ENCODE measurements at places on chromosomes 16 and 17.
A peak's percentile ranks its signal among the peaks of the same experiment; 100 is the strongest.

DNA sequence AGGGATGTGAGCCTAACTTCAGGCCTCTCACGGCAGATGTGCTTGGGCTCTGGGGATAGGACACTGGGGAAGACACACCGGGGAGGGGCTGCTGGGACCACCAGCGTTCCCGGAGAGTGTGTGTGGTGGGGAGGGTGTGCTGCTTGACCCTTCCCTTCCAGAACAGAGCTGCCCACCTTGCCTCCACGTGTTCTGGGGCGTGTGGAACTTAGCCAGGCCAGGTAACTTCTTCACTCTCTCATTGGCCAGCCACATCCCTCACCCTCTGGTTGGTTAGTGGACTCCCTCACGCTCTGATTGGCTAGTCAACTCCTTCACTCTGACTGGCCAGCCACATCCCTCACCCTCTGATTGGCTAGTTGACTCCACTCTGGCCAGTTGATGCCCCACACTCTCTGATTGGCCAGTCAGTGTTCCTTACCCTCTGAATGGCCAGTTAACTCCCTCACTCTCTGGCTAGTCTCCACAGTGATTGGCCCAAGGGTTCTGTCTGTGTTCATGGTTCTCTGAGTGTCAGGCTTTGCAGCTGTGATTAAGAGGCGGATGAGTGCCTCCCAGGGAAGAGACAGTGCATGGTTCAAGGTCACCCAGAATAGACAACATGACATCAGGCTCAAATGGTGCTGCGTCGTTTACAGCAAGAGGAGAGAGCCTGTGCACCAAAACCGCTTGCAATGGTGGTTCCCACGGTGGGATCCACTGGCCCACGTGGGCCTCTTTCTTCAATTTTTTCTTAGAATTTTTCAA is 10.0 kb downstream of the TMEM235 start:
- no peak for DNase-seq

DNA sequence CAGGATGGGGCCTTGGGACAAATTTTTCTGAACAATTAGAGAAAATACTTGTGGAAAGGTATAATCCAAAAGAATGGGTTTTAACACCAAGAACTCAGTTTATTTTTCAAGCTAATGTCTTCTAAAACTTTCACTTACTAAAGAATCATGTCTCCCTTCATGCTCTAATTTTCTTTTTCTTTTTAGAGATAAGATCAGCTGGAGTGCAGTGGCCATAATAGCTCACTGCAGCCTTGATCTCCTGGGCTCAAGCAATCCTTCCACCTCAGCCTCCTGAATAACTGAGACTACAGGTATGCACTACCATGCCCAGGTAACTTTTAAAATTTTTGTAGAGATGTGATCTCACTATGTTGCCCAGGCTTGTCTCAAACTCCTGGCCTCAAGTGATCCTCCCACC is 5.5 kb downstream of the OR4D1 start:
- no peak for DNase-seq

GRCh38 chr16:11384956-11385586 is 39.8 kb downstream of the RMI2 start:
- no peak for DNase-seq

GRCh38 chr17:72732893-72733618 is 359.4 kb downstream of the SLC39A11 start:
- DNase-seq: no peak

GRCh38 chr17:29789196-29790170 is 140.5 kb downstream of the SSH2 start:
- DNase-seq: no peak

DNA sequence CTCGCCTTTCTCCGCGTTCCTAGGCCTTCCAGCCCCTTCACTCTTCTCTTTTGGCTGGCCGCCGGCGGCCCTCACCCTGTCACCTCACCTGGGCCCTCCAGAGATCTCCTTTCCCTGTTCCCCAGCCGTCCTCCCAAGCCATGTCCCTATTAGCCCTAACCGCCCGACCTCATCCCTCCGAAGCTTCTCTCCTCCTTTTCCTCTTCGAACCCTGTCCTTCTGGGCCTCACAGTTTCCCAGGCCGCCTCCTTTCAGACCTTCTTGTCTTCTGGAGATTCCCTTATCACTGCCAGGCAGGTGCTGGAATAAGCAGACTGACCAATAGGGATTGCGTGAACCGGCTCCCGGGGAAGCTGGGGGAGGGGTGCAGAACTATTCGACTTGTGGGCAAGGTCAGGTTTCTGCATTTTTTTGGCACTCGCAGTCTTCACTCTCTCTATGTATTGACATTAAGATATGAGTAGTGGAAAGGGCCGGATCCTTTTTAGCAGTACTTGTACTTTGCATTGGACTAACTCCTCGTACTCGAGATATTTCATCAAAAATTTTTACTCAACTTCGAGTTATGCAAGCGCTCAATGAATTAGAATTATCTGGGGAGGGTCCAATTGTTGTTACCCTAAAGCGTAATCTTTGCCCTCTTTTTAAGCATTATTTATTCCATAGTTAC is 690 bp downstream of the RHOT1 start:
- peak; percentile 27 for DNase-seq

DNA sequence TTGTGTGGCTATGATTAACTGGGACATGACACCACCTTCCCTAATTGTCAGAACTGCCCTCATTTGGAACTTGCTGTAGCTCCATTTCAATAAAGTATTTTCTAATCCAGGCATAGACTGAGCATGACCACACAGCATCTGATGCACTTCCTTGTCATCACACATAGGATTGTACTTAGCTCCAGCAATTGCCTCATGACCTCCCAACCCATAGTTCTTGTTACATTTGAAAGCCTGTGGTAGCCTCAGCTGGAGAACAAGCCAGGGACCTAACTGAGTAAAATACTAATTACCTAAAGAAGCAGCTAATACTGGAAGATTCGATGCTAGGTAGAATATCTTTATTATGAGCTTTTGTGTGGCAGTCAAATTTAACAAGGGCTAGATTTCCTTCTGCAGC is 187.3 kb upstream of the KIF2B start:
- no peak for DNase-seq

Measured in right renal cortex interstitium (tissue), 3 donors.